ENCODE measurements at places on chromosomes 11 and 22.

GRCh38 chr11:27317751-27318150 is 45.3 kb downstream of the CCDC34 start:
- no peak for DNase-seq

- DNase-seq, result no peak
These were observed 30.4 kb downstream of the BSX start for GRCh38 chr11:122951211-122951610.

GRCh38 chr11:129620237-129621104 is 195.2 kb upstream of the TMEM45B start:
- DNase-seq, result no peak

GRCh38 chr11:942823-943222 is 17.2 kb downstream of the AP2A2 start:
- DNase-seq, result no peak

DNA sequence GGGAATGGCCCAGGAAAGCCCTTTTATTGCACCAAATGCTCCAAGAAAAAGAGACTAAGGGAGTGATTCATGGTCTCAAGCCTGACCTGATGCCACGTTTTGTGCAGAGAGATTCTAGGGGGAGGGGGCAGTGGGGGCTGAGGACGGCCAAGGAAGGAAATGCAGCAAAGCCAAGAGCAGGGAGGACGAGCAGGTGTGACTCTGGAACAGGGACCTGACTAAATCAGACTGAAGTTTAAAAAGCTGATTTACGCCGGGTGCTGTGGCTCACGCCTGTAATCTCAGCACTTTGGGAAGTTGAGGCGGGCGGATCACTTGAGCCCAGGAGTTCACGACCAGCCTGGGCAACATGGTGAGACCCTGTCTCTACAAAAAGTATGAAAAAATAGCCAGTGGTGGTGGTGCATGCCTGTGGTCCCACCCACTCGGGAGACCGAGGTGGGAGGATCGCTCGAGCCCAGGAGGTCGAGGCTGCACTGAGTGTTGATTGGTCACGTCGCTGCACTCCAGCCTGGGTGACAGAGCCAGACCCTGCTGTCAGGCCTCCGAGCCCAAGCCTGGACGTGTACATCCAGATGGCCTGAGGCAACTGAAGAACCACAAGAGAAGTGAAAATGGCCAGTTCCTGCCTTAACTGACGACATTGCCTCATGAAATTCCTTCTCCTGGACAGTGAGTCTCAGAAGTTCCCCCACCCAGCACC is 10.8 kb upstream of the IFITM3 start:
- no peak for DNase-seq
